ENCODE measurements at places on chromosomes 7 and 10.

DNA sequence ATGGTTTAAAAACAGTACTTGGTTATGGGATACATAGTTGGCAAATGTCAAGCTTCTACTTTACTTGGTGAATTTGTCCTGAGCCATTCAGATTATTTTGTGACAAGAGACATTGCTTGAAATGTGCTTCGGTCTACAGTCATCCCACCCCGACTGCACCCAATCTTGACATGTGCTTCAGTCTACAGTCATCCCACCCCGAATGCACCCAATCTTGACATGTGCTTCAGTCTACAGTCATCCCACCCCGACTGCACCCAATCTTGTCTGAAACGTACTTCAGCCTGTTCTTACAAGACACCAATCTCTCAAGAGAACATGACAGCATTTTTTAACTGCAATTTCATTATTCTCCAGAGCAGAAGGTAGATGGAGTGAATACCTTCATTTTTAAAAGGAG, 47.8 kb downstream of the PRKCQ start:
- H3K36me3 ChIP-seq: peaks cover 2% of the 10 kb centered on the region
- no peaks in the 10 kb centered on the region for H3K27me3 ChIP-seq
- H3K4me3 ChIP-seq: no peak overlapping the region
- H3K4me1 ChIP-seq: peaks cover 86% of the 10 kb centered on the region
- no peak for DNase-seq

GRCh38 chr7:149284343-149284742, 22.3 kb downstream of the ZNF783 start:
- peak; percentile 37 for DNase-seq
- H3K4me3 ChIP-seq: peak overlapping the region; percentile 87
- H3K27ac ChIP-seq: peak overlapping the region; percentile 92
- peaks cover 49% of the 10 kb centered on the region for H3K4me1 ChIP-seq

DNA sequence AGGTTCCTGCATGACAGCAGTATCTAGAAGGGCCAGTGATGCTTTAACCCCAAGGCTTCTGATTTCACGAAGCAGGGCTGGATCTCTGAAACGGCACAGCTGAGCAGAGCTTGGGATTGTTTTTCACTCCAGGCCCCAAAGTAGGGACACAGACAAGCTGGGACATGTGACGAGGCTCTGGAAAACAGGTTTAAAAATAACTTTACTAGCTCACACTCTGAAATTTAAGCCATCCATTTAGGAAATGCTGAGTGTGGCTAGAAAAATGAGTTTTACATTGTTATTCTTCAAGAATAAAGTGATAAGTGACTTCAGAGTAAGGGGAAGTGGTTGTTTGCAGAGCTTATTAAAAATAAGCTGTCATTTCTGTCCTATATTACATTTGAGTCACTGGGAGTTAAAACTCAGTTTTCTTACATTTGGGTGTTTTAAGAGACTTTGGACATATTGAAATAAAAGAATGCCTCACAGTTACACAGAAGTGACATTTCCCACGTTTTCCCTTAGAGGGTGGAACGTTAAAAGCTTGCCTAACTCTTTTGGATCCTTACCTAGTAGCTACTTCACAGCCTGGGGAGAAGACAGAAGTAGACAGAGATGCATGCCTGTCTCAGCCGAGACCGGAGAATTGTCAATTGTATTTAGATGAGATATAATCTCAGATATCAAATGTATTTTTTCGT, 107.8 kb downstream of the GALNT17 start:
- DNase-seq: no peak
- no peak overlapping the region for H3K27ac ChIP-seq
- H3K4me1 ChIP-seq: no peaks in the 10 kb centered on the region
- no peaks in the 10 kb centered on the region for H3K36me3 ChIP-seq
- no peak overlapping the region for H3K4me3 ChIP-seq
- no peaks in the 10 kb centered on the region for H3K27me3 ChIP-seq

DNA sequence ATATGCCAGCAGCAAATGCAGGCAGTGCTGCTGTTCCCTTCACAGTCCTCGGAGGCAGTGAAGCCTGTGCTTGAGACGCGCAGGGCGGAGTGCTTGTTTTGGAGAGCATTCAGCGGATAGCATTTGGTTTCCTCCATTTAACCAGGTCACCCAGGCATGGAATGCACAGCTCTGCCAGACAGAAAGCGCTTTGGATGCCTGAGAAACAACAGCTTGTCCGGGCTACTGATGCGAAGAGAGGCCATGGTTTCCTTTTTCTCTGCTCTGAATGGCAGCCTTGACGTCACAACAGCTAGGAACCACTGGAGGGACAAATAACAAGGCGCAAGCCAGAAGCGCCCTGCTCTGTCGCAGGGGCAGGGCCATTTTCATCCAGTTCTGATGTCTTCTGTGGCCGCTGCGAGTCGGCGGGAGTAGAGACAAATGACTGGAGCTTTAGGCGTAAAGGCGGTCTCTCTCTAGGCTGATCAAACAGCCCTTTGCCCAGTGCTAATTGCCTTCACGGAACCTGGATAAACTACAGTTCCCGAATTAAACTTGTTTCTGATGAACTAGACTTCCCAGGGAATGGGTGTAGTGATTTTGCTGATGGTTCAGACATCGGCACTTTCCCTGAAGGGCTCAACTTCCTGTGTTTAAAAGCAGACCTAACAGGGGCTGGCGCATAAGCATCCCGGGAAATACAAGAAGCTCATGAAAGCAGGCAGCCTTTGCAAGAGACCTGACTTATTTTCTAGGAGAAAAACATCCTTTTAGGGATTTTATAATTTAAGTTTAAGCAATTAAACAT, 187.6 kb upstream of the KLF14 start:
- H3K4me1 ChIP-seq: peaks cover 35% of the 10 kb centered on the region
- H3K27me3 ChIP-seq: no peaks in the 10 kb centered on the region
- no peak overlapping the region for H3K4me3 ChIP-seq
- no peaks in the 10 kb centered on the region for H3K36me3 ChIP-seq

GRCh38 chr10:58666024-58666423, 153.4 kb downstream of the BICC1 start:
- H3K4me3 ChIP-seq: peak overlapping the region; percentile 20
- no peak overlapping the region for H3K27ac ChIP-seq
- no peak for DNase-seq
- no peaks in the 10 kb centered on the region for H3K4me1 ChIP-seq
- H3K27me3 ChIP-seq: no peaks in the 10 kb centered on the region

- no peak for DNase-seq
- peaks cover 8% of the 10 kb centered on the region for H3K36me3 ChIP-seq
- H3K4me3 ChIP-seq: no peak overlapping the region
- no peaks in the 10 kb centered on the region for H3K27me3 ChIP-seq
- H3K27ac ChIP-seq: no peak overlapping the region
Measured at GRCh38 chr10:100934084-100934659, 21.4 kb downstream of the SLF2 start.

GRCh38 chr7:39304668-39305405, 261.4 kb upstream of the YAE1 start:
- DNase-seq: no peak
- no peak overlapping the region for H3K4me3 ChIP-seq
- H3K27ac ChIP-seq: no peak overlapping the region
- no peaks in the 10 kb centered on the region for H3K4me1 ChIP-seq
- peaks cover 10% of the 10 kb centered on the region for H3K27me3 ChIP-seq
- H3K36me3 ChIP-seq: no peaks in the 10 kb centered on the region

Data from naive thymus-derived CD8-positive, alpha-beta T cell (primary cell).